Sciatic nerve (tissue), 2 donors: ENCODE measurements at places on chromosomes 5 and 9. TPM values are rescaled to one million over a fixed set of nuclear protein-coding genes. Genes with fewer than 3 reads are reported as not detected.

The TRAF1 gene
- 8.0 TPM for total RNA-seq

The C9 gene
- not detected for total RNA-seq

The CSF1R gene
- 74.8 TPM for total RNA-seq

The LHX3 gene
- not detected for total RNA-seq

The SLC46A2 gene
- 0.27 TPM for total RNA-seq
